ENCODE measurements at places on chromosomes 4 and X. TPM values are rescaled to one million over a fixed set of nuclear protein-coding genes. Genes with fewer than 3 reads are reported as not detected.

GRCh38 chr4:76902233-76902890 lies 4.4 kb upstream of the SOWAHB start:
- no peak for DNase-seq

- DNase-seq, result no peak
Measured at GRCh38 chrX:133771086-133771646, 214.2 kb downstream of the GPC3 start.

GRCh38 chr4:26420438-26420837 lies 69.8 kb downstream of the CCKAR start:
- DNase-seq, result no peak

DNA sequence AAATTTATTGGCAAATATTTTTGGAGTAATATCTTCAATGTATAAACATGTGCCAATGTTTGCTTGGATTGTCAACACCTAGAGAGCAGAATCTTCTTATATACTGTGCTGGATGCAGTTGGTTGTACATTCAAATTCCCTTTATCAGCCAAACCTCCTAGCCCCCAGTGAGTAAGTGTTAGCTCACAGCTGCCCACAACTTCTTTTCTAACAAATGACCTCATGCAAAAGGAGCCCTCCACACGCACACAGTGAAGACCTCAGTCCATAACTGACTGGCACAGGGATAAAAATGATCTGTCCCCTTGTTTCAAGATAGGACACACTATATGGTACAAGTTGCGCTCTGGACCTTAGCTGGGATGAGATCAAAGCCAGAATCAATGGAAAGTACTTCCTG lies 458.0 kb upstream of the NWD2 start:
- DNase-seq, result no peak

DNA sequence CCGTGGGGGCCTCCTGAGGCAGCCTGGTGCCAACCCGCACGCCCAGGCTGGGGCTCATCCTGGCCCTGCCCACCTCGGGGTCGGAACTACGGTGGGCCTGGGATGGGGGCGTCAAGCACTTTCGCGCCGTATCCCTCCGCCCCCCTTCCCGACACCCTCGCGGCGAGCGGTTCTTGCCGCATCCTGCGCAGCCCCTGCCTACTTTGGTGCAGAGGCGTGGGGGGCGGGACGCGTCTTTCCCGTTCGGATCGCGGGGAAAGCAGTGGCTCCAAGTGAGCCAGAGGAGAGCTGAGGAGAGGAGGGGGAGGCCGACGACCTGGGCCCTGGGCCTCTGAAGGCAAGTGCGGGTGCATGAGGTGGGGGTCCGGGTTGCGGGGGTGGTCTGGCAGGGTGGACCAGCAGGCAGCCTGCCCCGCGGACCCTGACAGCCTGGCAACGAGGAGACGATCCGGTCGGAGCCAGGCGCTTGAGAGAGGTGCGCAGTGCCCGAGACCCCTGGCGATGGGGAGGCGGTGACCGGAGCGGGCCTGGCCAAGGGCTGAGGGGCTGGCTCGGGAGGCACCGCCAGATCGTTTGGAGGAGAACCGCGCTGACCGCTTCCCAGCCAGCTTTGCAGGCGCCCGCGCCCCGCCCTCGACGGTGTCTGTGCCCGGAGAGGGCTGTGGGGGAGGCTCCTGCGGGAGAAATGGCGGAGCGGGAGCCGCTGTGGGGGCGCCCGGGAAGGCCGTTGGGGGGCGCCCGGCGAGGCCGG lies at the start of gene GPRASP2:
TSS of gene GPRASP2 (plus strand) at position 233 of the 751 bp plus-strand sequence. CDS start 2,422 bp downstream, outside the sequence.
- DNase-seq, result peak; percentile 21

DNA sequence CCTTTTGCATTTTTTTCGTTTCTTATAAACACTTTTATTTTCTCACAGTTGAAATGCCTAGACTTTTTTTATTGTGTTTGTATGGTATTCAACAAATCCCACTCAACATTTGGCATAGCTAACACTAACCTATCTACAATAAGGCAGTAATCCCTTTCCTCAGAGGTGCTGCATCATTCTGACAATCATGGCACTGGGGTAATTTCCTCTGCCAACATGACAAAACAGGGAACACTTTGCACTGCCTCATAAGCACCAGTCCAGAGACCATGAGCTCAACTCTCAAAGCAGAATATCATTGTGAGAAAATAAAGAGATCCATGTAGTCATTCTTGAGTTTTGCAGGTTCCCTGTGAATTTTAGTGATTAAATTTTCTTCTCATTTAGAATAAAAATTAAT lies 183.8 kb upstream of the INTU start:
- no peak for DNase-seq

DNA sequence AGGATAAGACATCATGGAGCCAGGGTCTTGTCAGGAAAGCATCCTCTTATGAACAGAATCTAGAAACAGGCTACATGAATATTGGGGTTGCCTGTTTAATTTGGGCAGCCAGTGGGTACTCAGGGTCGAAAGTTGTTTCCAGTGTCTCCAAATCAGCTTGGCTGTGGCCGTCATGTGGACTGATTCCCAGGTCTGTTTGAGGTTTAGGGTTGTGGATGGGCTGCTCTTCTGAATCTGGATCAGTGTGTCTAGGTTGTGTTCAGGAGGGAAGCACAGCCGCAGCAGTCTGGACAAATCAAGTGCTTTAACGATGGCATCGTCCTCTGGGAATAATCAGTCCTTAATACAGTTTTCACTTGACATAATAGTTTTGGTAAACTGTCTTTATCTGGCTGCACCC lies 94.3 kb downstream of the GATB start:
- DNase-seq, result no peak

GRCh38 chr4:174193438-174194374 lies 89.8 kb downstream of the FBXO8 start:
- DNase-seq, result no peak

DNA sequence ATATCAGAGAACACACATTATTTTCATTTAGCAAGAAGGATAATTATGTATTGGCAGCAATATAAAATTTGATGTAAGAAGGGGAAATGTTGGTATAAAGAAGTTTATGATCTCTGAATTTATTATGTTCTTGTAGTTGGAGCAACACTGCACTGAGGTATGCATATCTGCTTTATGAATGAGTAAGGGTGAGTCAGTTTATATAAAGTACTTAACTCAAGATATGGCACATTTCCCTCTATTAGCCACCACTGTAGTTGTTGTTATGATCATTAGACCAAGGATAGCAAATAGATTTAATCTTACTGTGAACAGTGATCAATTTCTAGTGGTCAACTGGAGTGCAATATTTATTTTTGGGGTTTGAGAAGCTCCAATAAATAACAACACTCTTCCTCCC lies 66.6 kb downstream of the SNX25 start:
- no peak for DNase-seq

- DNase-seq, result peak; percentile 21
Measured at GRCh38 chr4:2059046-2059725, at the start of gene NAT8L. TSS of gene NAT8L (plus strand) at chr4:2059327. CDS start at chr4:2059512, 185 bp downstream.

- DNase-seq, result no peak
Measured at GRCh38 chr4:182880387-182881356, 36.5 kb downstream of the DCTD start.

DNA sequence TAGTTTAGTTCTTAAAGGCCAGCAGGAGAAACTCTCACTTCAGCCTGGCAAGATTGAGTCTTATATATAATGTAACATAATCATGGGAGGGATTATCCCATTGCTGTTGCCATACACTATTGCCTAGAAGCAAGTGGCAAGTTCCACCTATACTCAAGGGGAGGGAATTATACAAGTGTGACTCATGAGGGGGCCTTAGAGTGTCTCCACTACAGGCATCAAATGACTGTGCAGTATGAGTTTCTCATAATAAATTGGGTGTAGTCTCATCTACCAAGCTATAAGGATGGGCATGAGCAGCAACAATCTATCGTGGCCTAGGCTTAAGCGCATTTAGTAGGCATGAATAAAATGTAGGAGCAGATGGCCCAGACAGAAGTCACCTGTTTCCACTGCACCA lies 89.1 kb upstream of the C1GALT1C1 start:
- no peak for DNase-seq

GRCh38 chrX:110806145-110806544 lies 10.5 kb upstream of the CHRDL1 start:
- no peak for DNase-seq

- DNase-seq, result no peak
Measured at GRCh38 chr4:71243091-71243833, 95.6 kb upstream of the SLC4A4 start.

GRCh38 chrX:44954562-44954961 lies 81.6 kb downstream of the KDM6A start:
- no peak for DNase-seq

DNA sequence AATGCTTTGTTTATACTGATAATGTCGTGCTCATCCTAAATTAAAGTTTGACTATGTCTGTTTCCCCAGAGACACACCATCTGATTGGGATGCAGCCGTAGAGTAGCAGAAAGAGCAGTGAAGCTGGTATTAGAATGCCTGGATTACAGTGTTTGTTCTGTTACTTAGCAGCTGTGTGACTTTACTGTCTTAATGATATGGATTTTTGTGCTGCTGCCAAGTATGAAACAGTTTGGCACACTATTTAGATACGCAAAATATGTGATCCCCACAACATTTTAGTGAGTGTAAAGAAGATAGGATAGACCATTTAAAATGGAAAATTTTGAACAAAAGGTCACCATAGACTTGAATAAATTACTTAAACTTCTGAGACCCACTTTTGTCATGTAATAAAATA lies 1.2 kb upstream of the CHIC1 start:
- DNase-seq, result no peak

DNA sequence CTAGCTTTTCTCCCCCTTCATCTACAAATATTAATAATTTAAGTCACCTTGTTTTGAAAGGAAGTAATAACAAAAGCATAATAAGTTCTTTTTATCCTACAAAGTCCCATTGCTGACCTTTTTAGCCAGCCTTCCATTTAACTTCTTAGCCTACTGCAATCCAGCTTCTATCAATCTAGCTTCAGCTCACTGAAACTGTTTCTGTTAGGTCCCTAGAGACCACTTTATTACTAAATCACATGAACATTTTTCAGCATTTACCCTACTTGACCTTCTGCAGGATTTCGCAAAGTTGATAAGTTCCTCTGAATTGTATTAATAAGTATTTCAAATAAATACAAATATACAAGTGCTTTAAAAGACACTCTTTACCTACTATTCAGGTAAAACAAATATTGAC lies 186.5 kb downstream of the ANTXR2 start:
- DNase-seq, result no peak

DNA sequence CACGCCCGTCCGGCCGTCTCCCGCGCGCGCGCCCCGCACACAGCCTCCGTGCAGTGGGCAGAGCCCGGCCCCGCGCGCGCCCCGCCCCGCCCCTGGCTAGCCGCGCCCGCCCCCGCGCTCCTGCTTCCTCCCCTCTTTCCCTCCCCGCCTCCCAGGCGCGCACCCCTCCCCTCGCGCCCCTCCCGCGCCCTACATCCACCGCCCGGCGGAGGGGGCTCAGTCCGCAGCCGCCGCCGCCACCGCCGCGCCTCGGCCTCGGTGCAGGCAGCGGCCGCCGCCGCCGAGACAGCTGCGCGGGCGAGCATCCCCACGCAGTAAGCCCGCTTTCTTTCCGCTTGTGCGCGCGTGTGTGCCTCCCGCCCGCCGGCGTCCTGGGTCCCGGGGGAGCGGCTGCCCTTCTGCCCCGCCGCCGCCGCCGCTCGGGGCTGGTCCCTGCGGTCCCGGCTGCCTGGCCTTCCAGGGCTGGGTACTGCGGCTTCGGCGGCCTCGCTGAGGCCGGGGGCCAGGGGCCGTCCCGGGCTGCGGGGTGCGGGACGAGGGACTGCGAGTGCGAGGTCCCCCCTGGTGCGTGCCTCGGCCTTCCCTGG lies at the start of gene FHL1:
TSS of gene FHL1 (plus strand) at position 219 of the 587 bp plus-strand sequence.
- DNase-seq, result peak; percentile 68

- no peak for DNase-seq
Measured at GRCh38 chr4:169116270-169116901, 106.3 kb upstream of the CBR4 start.

GRCh38 chr4:28369499-28369898 lies 1508.9 kb downstream of the STIM2 start:
- no peak for DNase-seq

DNA sequence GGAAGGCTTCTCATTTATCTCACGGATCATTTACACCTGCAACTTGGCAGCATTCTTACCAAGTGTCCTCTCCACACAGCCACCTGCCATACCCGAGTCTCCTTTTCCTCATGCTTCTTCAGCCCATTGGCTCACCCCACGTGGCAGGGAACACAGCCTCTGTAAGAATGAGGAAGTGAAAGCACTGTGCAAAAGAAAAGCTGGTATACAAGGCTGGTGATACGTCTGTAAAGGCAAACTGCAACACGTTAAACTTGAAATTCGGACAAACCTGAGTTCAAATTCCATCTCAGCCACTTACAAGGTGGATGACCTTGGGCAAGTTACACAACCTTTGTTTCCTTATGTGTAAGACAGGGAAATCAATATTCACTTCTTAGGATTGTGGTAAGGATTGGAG lies 164.0 kb upstream of the RASGEF1B start:
- DNase-seq, result no peak

- DNase-seq, result no peak
Measured at GRCh38 chr4:7295197-7295910, 103.0 kb downstream of the SORCS2 start.

DNA sequence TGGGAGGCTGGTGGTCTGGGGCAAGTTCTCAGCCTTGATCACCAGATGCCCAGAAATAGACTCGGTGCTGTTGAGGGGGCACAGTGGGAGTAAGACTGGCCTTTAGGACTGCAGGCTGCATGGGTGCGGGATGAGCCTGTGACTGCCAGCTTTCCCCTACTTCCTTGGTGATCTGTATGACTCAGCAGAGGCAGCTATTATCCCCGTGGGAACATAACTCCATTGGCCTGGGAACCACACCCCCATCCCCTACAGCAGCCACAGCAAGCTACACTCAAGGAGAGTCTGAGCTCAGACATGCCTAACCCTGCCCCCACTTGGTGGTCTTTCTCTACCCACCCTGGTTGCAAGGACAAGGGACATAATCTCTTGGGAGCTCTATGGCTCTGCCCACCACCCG lies 20.6 kb downstream of the CLIC2 start:
- no peak for DNase-seq

DNA sequence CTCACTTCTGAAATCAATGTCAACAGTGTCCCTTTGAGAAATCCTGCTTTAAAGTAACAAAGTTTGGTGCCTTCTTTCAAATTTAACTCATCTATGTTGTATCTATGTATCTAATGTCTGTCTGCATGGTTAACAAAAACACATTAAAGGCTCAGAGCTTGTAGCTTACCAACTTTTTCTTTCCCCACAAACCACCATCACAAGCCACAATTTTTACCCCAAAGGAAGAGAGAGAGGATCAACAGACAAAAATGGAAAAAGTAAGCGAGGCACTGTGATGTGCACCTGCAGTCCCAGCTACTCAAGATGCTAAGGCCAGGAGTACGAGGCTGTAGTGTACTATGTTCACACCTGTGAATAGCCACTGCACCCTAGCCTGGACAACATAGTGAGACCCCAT lies 17.2 kb downstream of the ATRX start:
- no peak for DNase-seq

Gene WDR17
- 1.1 TPM for total RNA-seq

Gene PAGE1
- total RNA-seq, result not detected

Gene MTMR8
- total RNA-seq, result 5.0 TPM

Gene PIM2
- total RNA-seq, result 401 TPM

Gene ARHGAP36
- total RNA-seq, result not detected

Gene NR3C2
- total RNA-seq, result 4.3 TPM

Gene AR
- total RNA-seq, result 0.22 TPM

Gene TCEANC
- 1.9 TPM for total RNA-seq

Gene ACTRT1
- total RNA-seq, result not detected

Gene CXorf49
- not detected for total RNA-seq

Data from activated CD4-positive, alpha-beta memory T cell treated with anti-CD3 and anti-CD28 coated beads for 36 hours (primary cell).